ENCODE measurements at places on chromosomes 12 and 14. TPM values are rescaled to one million over a fixed set of nuclear protein-coding genes. Genes with fewer than 3 reads are reported as not detected.

Gene C1RL
- total RNA-seq = 20.5 TPM

Gene ERP27
- total RNA-seq = 0.14 TPM

Gene FITM1
- total RNA-seq = 131 TPM

Gene SSPN
- total RNA-seq = 19.9 TPM

Gene NKX2-1
- not detected for total RNA-seq

Gene CCDC38
- total RNA-seq = not detected

Gene PZP
- 1.1 TPM for total RNA-seq

Gene KIF21A
- 46.8 TPM for total RNA-seq

Gene UNC79
- total RNA-seq = 0.38 TPM

DNA sequence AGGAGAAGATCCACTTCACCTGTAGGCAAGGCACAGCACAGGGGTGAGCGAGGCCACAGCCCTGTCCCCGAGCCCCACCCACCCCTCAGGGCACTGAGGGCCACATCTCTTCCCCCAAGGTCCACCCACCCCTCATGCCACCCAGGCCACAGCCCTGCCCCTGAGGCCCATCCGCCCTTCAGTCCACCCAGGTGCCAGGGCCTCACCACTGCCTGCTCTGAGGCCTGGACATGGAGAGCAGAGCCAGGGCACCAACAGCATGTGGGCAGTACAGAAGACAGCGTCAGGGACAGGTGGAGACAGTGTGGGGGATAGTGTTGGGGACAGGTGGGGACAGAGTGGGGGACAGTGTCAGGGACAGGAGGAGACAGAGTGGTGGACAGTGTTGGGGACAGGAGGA lies 138.3 kb downstream of the TMEM121 start:
- no peak for DNase-seq
- no peaks in the 10 kb centered on the region for H3K4me1 ChIP-seq
- no peak overlapping the region for H3K27ac ChIP-seq
- no peaks in the 10 kb centered on the region for H3K36me3 ChIP-seq

DNA sequence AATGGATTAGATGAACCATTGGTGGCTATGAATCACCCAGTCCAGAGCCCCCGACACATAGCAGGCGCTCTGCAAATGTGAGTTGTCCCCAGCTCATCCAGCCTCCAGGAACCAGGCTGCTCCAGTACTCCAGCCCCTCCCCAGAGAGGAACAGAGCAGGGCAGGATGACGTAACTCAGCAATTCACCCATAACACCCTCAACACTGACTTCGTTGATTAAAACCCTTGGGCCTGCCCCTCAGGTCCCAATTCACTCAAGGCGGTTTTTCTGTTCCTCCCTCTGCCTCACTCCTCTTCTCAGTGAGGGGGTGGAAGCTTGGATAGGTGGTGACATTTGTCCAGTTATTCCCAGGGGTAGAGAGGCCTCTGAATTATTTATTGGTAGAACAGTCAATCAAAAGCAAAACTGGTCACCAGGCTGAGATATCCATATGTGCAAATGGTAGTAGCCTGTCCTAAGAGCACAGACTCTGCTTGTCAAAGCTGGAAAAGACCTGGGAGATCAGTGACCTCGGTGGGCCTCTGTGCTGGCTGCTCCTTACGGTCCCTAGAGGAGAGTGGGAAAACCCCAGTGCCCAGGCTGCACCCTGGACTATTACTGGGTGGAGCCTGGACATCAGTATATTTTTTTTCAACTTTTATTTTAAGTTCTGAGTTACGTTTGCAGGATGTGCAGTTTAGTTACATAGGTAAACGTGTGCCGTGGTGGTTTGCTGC lies 97.0 kb downstream of the CMKLR1 start:
- no peak overlapping the region for H3K4me3 ChIP-seq
- DNase-seq = no peak
- no peaks in the 10 kb centered on the region for H3K4me1 ChIP-seq
- H3K36me3 ChIP-seq = no peaks in the 10 kb centered on the region
- peaks cover 8% of the 10 kb centered on the region for H3K27me3 ChIP-seq

GRCh38 chr12:52419656-52420055 lies 13.5 kb upstream of the KRT82 start:
- no peak overlapping the region for H3K27ac ChIP-seq
- no peaks in the 10 kb centered on the region for H3K27me3 ChIP-seq
- H3K4me1 ChIP-seq = peaks cover 3% of the 10 kb centered on the region
- no peak for DNase-seq
- H3K4me3 ChIP-seq = no peak overlapping the region

- no peaks in the 10 kb centered on the region for H3K27me3 ChIP-seq
- no peak overlapping the region for H3K27ac ChIP-seq
- H3K4me1 ChIP-seq = no peaks in the 10 kb centered on the region
- no peaks in the 10 kb centered on the region for H3K36me3 ChIP-seq
- no peak for DNase-seq
These were observed 143.8 kb upstream of the CLEC14A start for GRCh38 chr14:38399652-38400051.

- H3K4me3 ChIP-seq = no peak within 1 kb of the TSS
- peaks cover 71% of the 10 kb centered on the region for H3K36me3 ChIP-seq
- H3K4me1 ChIP-seq = peaks cover 36% of the 10 kb centered on the region
These were observed at the start of gene LRP1-AS for GRCh38 chr12:57146961-57147944. Gene LRP1-AS, minus strand, starts transcription at chr12:57147619.

DNA sequence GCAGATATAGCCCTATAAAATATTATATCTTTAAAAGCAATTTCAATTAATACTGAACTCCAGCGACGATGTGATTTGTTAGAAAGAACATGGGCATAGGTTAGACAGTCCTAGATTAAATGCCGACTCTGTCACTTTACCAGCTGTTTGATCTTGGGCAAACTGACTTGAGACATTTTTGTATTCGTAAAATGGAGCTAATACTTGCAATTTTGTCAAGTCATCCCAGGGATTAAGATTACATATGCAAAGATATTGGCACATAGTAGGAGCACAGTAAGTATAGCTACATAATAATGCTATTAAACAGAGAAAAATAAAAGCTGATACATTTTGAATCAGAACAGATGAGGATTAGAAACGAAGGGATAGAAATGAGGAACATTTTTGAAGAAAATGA lies 9.0 kb downstream of the INSM2 start:
- DNase-seq = no peak
- no peak overlapping the region for H3K4me3 ChIP-seq
- no peaks in the 10 kb centered on the region for H3K4me1 ChIP-seq
- no peaks in the 10 kb centered on the region for H3K27me3 ChIP-seq
- no peak overlapping the region for H3K27ac ChIP-seq

DNA sequence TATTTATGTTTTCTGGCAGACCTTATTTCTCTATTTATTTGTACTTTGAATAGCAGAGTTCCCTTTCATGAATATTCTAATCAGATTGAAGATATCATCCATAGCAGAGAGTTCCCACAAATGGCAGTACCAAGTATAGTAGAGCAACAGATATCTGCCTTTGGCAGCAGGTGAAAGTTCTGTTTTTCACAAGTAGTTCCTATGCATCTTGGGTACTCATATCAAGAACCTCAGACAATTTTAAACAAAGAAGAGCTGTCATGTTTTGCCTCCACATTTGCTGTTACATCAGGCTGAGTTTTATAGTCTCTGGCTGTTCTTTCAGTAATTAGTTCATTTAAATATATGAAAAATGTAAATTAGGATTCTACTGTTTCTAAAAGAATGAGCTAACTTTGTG lies 252.0 kb downstream of the KCNC2 start:
- H3K36me3 ChIP-seq = no peaks in the 10 kb centered on the region
- DNase-seq = no peak
- no peak overlapping the region for H3K4me3 ChIP-seq
- H3K27ac ChIP-seq = no peak overlapping the region
- H3K4me1 ChIP-seq = no peaks in the 10 kb centered on the region

- H3K4me3 ChIP-seq = no peak overlapping the region
- no peak overlapping the region for H3K27ac ChIP-seq
- H3K4me1 ChIP-seq = peaks cover 4% of the 10 kb centered on the region
These were observed 335.5 kb downstream of the NUAK1 start for GRCh38 chr12:105803292-105803691.

DNA sequence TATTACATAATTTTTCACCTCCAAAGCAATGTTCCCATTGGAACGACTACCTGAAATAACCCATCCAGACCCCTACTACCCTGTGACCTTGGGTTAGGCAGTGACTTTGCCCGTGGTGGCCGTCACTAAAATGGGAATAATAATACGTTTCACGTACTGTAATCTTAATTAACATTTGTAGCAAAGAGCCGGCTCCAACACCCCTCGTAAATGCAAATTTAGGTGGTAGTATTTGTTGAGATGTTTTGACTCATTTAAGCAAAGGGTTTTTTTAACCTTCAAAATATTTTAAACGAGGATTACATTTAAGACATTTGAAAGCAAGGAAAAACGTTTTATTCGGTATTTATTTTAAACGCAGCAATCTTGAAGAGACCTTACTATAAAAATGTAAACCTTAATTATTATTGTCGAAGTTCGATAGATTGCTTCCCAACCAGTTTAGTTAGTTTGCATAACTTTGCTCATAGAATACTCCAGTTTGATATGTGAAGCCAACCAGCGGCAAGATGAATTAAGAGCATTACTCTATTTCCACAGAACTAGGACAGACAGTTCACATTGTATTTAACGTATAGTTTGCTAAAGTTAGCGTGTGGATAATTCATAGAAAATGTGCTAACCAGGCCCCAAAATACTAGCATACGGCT lies 1.4 kb upstream of the ARID2 start:
- H3K4me3 ChIP-seq = peak overlapping the region; percentile 64
- peak overlapping the region; percentile 99 for H3K27ac ChIP-seq
- H3K4me1 ChIP-seq = peaks cover 41% of the 10 kb centered on the region
- no peaks in the 10 kb centered on the region for H3K36me3 ChIP-seq
- DNase-seq = no peak
- H3K27me3 ChIP-seq = no peaks in the 10 kb centered on the region

DNA sequence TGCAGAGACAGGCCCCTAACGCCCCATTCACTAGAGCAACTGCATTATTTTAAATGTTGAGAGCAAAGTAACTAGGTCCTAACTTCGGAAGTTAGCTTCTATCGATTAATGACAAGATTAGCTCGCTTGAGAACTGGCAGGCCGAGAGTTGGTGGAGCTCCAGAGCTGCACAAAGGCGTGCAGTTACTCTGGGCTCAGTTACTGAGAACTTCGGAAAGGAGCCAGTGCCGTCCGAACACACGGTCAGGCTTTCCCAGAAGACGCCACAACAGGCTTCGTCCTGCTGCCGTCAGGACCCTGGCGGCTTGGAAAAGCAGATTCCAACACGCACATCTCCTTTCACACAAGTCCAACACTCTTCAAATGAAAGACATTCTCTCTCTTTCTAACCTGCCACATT lies 45.4 kb upstream of the TESC start:
- H3K4me3 ChIP-seq = no peak overlapping the region
- no peaks in the 10 kb centered on the region for H3K36me3 ChIP-seq
- peaks cover 2% of the 10 kb centered on the region for H3K4me1 ChIP-seq
- no peaks in the 10 kb centered on the region for H3K27me3 ChIP-seq
- H3K27ac ChIP-seq = no peak overlapping the region

- H3K4me1 ChIP-seq = peaks cover 9% of the 10 kb centered on the region
- no peak overlapping the region for H3K4me3 ChIP-seq
- no peak for DNase-seq
These were observed 112.4 kb downstream of the BCL11B start for GRCh38 chr14:99159341-99160340.

- no peak for DNase-seq
- H3K4me3 ChIP-seq = no peak overlapping the region
- H3K27ac ChIP-seq = no peak overlapping the region
- H3K36me3 ChIP-seq = no peaks in the 10 kb centered on the region
- H3K27me3 ChIP-seq = no peaks in the 10 kb centered on the region
These were observed 41.3 kb upstream of the SYCP3 start for GRCh38 chr12:101780599-101780998.

DNA sequence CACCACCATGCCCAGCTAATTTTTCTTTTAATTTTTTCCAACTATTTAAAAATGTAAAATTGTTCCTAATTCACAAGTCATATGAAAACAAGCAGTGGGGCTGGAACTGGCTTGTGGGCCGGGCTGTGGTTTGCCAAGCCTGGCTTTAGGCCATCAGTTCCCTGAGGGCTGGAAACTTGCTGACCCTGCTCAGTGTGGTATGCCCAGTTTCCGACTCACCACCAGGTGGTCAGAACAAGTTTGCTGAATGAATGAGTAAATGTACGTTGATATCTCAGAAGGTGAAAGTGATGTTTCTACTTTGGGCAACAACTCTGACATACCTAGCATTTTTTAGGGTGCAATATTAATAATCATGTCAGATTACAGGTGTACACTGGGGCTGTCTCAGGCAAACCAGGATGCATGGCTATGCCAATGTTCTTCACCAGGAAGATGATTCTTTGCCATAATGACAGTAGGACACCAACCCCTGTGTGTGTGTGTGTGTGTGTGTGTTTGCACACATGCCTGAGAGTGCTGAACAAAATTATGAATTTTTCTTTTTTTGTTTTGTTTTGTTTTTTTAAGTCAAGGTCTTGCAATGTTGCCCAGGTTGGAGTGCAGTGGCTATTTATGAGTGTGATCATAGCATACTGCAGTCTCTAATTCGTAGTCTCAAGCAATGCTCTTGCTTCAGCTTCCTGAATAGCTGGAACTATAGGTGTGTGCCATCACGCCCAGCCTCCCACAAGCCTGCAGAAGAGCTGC lies 106.1 kb downstream of the PTPN11 start:
- no peaks in the 10 kb centered on the region for H3K36me3 ChIP-seq
- no peaks in the 10 kb centered on the region for H3K4me1 ChIP-seq
- no peak for DNase-seq
- no peak overlapping the region for H3K27ac ChIP-seq
- no peak overlapping the region for H3K4me3 ChIP-seq

DNA sequence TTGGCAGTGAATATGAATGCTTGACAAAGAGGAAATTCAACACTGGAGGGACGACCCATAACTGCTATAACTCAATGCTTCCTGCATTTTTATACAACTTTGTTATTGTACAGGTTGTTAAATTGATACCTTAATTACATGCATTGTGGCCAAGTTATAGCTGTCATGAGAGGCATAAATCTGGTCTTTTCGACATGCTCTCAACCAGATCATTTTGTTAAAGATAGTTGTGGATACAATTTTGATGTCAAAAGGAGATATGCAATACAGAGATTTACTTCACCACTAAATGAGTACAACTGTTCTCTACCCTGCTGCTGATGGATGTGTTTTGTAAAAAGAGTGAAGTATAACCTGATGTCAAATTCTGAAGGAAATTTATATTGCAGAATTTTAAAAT lies 946.0 kb downstream of the GALC start:
- no peaks in the 10 kb centered on the region for H3K27me3 ChIP-seq
- no peaks in the 10 kb centered on the region for H3K36me3 ChIP-seq
- H3K4me1 ChIP-seq = no peaks in the 10 kb centered on the region
- H3K4me3 ChIP-seq = no peak overlapping the region
